ENCODE measurements at places on chromosomes 5 and 9. TPM values are rescaled to one million over a fixed set of nuclear protein-coding genes. Genes with fewer than 3 reads are reported as not detected.
A peak's percentile ranks its signal among the peaks of the same experiment; 100 is the strongest.

Gene TMEFF1
- total RNA-seq: 0.83 TPM

Gene EIF4E1B
- total RNA-seq: not detected

DNA sequence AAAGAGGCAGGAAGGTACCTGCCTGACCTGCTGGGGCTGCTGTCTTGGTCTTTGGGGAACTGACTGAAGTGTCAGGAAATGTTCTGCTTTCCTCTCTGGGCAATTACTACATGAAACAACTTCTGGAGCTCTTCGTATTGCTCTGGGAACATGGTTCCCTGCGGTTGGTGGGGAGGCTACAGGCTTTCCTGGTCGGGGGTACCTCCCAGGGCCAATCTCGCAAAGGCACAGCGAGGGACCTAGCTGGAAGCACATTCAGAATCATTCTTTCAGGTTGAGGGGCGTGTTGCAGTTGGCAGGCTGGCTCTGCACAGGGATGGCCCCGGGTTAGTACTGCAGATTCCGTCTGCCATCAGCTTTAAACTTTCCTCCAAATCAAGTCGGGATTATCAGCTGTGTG lies 88.9 kb upstream of the RANBP3L start:
- no peak for DNase-seq

- peak; percentile 66 for DNase-seq
Observed at GRCh38 chr9:125472926-125473701, 211.5 kb downstream of the GAPVD1 start.
